ENCODE measurements at places on chromosomes 16 and 17. TPM values are rescaled to one million over a fixed set of nuclear protein-coding genes. Genes with fewer than 3 reads are reported as not detected.

TEX19 gene
- 0.39 TPM for total RNA-seq

MILR1 gene
- 1.7 TPM for total RNA-seq

CD300A gene
- not detected for total RNA-seq

MT4 gene
- not detected for total RNA-seq

COX6A2 gene
- total RNA-seq: not detected

PIK3R5 gene
- not detected for total RNA-seq

CDK5R1 gene
- 5.8 TPM for total RNA-seq

HS3ST3A1 gene
- total RNA-seq: 0.32 TPM

HOXB5 gene
- 2.6 TPM for total RNA-seq

KRTAP4-6 gene
- not detected for total RNA-seq

GNGT2 gene
- total RNA-seq: 0.75 TPM

OVCA2 gene
- total RNA-seq: 84.0 TPM

NSF gene
- 21.1 TPM for total RNA-seq

ITGAL gene
- not detected for total RNA-seq

SHCBP1 gene
- total RNA-seq: 32.3 TPM

LRRC46 gene
- 2.9 TPM for total RNA-seq

KRT31 gene
- total RNA-seq: not detected

ZNHIT3 gene
- 91.5 TPM for total RNA-seq
